Stimulated activated CD4-positive, alpha-beta T cell treated with anti-CD3 and anti-CD28 coated beads, Interleukin-15, amount 100 ng/mL, for 24 hours (primary cell): ENCODE measurements at places on chromosomes 12 and 14.
A peak's percentile ranks its signal among the peaks of the same experiment; 100 is the strongest.

DNA sequence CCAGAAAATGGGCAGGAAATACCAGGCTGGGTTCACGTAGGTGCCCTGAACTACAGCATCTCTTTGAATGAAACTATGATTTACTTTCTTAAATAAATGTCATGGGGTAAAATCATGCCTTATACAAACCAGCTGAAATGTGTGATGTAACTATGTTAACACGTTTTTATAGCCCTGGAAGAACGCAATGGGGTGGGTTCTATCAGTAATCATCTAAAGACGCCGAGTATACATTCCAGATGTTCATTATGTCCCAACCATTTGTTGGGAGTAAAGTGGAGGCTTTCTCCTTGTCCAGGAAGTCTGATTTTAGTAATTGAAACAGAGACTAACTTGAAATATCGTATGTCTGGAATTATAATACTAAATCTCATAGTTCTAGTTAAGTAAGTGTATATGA, 16.2 kb upstream of the IGF1 start:
- no peak for DNase-seq

GRCh38 chr12:48185181-48185919, 1.9 kb downstream of the CCDC184 start:
- no peak for DNase-seq

- DNase-seq = no peak
Observed at GRCh38 chr14:75389679-75390078, 38.1 kb upstream of the JDP2 start.

DNA sequence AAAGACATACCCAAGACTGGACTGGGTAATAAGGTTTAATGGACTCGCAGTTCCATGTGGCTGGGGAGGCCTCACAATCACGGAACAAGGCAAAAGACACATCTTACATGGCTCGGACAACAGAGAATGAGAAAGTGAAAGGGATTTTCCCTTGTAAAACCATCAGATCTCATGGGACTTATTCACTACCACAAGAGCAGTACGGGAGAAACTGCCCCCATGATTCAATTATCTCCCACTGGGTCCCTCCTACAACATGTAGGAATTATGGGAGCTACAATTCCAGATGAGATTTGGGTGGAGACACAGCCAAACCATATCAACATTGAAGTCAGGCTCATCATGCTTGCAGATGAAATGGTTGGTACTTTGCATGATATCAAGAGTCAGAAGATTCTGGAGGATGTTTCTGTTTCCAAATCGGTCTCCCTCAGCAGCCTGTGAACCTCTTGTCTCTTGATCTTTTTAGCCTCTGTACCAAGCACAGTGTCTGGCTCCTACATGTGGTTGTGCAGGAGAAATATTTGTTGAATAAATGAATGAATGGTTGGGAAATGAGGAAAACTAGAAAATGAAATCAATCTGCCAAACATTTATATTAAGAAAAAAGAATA, 98.6 kb downstream of the VRK1 start:
- no peak for DNase-seq

DNA sequence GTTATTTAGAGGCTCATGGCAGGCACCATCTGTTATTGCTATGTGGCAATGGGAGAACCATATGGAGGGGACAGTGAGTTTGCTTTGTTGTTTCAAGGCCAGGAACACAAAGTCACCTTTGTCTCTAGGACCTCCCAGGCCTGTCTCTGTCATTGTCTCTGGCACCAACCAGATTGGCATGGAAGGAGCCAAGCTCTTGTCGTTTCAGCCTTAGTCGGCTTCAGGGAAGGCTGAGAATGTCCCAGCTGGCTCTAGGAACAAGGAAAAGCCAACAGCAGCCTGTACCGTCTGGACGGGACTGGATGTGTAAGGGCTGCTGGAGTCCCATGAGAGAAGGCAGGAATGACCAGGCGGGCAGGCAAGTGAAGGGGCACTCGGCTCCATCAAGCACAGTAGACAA, 29.2 kb downstream of the RPH3A start:
- no peak for DNase-seq

DNA sequence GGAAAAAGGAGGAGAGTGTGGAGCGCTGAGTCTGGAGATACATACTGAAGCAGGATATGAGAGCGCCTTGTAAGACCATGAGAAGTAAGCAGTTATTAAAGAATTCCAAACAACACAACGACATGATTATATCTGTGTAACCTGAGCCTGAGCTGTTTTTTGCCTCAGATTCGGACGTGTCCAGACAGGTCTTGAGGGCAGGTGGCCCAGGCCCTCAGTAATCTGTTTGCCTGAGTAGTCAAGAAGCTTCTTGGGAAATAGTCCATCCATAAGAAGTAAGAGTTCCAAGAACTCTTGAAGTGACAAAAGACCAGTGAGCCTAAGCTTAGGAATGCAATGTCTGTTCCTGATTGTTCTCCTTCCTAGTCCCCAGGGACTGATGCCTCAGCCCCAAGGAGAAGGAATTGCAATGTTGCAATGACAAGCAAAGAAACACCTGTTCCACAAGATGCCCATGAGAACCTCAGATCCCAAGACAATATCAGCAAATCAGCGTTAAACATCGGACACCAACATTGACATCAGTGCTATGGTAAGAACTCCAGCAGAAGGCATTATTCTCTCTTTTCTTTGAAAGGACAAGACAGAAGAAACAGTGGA, 34.7 kb upstream of the ADAMTS20 start:
- DNase-seq = no peak

GRCh38 chr14:99884834-99885648, 91.8 kb downstream of the EML1 start:
- peak; percentile 11 for DNase-seq

DNA sequence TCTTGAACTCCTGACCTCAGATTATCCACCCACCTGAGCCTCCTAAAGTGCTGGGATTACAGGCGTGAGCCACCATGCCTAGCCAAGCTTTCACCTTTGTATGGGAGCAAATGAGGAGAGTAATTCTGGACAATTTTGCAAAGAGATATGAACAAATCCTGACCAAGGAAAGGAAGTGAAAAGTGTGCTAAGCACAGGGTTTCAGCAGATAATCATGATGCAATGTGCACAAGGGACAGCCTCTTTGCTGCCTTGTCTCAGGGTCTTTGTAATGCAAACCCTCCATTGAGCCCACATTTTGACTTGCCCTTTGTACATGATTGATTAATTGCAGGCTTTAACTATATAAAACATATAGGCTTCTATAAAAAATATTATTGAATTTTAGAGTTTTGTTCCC, 9.2 kb upstream of the PYGL start:
- no peak for DNase-seq

- no peak for DNase-seq
Observed at GRCh38 chr12:1398673-1399072, 195.7 kb downstream of the FBXL14 start.

- DNase-seq = no peak
Observed at GRCh38 chr14:36857136-36857535, 195.5 kb downstream of the PAX9 start.

- no peak for DNase-seq
Observed at GRCh38 chr14:52873694-52874093, 77.2 kb downstream of the FERMT2 start.

DNA sequence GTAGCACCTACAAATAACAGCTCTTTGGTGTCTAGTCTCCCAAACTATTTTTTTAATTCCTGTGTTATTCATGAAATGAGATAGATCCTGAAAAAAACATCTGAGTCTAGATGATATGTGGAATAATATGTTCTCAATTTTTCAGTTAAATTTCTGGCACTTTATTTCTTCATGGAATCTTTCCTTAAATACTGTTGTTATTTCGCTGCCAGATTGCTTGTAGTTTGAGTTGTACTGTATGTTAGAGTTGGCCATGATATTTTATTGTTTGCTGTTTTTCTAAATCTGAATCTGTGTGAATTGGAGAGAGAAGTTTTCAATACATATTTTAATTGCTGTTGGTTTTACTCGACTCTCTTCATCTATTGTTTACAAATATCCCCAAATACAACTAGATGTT, 500.5 kb downstream of the EGLN3 start:
- no peak for DNase-seq

- no peak for DNase-seq
Observed at GRCh38 chr14:67060546-67060945, 128.7 kb upstream of the GARIN2 start.

- no peak for DNase-seq
Observed at GRCh38 chr12:70560671-70561070, 76.6 kb downstream of the PTPRB start.

DNA sequence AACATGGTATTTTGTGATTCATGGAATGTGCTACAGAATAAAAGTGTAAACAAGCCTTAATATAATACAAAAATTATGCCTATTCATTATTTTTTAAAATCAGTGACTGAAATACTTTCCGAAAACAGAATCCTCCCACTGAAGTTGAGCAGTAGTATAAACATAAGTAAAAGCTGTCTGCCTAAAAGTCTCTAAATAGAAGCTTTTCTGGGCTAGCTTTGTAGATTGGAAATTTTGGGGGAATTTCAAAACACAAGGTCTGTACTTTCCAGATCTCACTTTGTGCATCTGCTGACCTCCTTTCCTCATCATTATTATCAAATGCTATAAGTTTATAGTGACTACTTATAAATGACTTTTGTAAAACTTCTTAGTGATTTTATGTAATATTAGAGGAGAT, 80.4 kb upstream of the TRHDE start:
- no peak for DNase-seq

DNA sequence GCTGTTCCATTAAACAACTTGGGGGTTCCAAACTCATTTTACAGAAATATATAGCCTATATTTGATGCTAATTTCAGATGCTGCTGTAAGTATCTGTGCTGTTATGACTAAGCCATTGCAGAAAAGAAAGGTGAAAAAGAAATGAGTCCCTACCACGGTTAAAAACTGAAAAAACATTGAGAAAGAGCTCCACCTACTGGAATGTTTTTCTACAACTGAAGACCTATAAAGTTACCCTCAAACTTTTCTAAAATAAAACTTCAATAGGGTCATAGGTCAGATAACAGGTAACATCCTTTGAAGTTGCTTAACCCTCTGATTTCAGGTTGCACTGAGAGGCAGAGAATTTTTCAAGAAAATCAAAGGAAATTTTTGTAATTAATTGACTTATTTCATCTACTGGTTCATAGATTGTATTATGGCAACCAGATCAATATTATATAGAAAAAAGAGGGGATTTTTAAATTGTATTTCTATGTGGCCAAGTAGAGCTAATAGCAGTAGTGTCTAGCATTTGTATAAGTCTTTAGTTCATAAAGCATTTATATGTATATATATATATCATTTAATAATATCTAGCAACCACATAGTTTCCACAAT, 279.9 kb downstream of the RPS29 start:
- no peak for DNase-seq

- DNase-seq = no peak
Observed at GRCh38 chr14:22780105-22780679, 13.7 kb downstream of the OXA1L start.

- DNase-seq = no peak
Observed at GRCh38 chr14:74457565-74457895, 31.5 kb upstream of the SYNDIG1L start.

- DNase-seq = no peak
Observed at GRCh38 chr14:72880164-72880563, 13.7 kb downstream of the DPF3 start.

DNA sequence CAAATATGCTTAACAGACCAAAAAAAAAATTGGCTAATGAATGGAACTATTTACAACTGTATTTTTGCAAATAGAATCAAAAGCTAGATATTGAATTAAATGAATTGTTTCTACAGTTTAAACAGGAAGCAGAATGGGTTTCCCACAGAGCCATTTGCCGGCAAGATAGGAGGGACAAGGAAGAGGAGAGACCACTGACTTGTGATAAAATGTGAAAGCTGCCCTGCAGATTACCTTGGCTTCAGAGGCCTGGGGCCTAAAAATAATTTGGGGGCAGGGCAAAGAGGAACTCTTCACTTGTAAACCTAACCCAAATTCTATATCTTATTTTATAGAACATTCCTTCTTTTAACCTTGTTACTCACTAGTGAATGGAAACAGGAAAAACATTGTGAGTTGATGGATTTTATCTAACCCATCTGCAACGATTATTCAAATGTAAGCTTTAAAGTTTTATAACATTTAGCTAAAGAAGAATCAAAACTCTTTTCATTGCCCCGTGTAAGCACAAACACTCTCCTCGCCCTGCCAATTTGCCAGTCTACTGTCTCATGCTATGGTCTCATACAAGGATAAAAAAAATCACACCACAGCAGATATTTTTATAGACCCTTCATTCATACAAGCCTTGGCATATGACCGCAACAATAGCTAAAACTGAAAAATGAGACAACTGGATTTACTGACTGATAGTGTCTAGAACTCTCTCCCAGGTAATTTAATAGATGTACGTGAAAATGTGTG, 49.5 kb upstream of the MDM1 start:
- no peak for DNase-seq

DNA sequence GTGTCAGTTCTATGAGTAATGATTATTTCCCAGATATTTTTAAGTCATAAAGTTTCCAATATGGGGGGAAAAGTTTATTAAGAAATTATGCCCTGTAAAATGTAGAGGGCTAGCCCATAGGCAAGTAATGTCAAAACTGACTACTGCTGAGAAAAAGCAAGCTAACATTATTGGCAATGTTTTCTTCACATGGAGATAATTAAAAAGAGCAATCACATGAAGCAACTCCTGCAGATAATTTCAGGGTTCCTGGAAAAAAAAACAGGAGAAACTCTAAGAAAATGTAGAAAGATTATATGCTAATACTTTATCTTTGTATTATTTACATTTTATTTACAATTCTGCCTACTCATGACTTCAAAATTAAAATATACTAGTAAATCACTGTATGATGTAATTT, 39.8 kb downstream of the PPP1R12A start:
- DNase-seq = no peak

GRCh38 chr14:61418746-61419145, 97.4 kb downstream of the PRKCH start:
- no peak for DNase-seq

GRCh38 chr12:34405286-34406227, 383.3 kb downstream of the ALG10 start:
- DNase-seq = peak; percentile 0

- peak; percentile 72 for DNase-seq
Observed at GRCh38 chr12:122021822-122022392, at the start of gene BCL7A. Gene BCL7A (plus strand): TSS chr12:122021884. CDS start chr12:122022092, 208 bp downstream.

GRCh38 chr14:72111911-72112310, 179.7 kb downstream of the RGS6 start:
- no peak for DNase-seq

GRCh38 chr12:113461666-113462065, 10.0 kb downstream of the LHX5 start:
- no peak for DNase-seq

DNA sequence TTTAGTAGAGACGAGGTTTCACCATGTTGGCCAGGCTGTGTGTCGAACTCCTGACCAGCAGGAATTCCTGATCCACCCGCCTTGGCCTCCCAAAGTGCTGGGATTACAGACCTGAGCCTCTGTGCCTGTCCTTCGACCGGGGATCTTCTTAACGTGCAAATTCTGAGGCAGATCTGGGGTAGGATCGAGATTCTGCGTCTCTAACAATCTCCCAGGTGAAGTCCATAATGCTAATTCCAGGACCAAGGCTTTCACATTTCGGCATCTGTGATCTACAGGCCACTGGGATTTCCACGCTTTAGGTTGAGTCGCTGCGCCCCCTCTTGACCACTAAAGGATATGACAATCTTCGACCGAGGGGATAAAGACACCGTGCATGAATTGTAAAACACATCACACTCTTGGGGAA, 24.8 kb downstream of the FOS start:
- DNase-seq = peak; percentile 66

- DNase-seq = no peak
Observed at GRCh38 chr12:51972422-51972812, 20.9 kb downstream of the ACVR1B start.
